ENCODE measurements at places on chromosomes 5 and 9. TPM values are rescaled to one million over a fixed set of nuclear protein-coding genes. Genes with fewer than 3 reads are reported as not detected.

The SLC9A3 gene
- 1.5 TPM for total RNA-seq

DNA sequence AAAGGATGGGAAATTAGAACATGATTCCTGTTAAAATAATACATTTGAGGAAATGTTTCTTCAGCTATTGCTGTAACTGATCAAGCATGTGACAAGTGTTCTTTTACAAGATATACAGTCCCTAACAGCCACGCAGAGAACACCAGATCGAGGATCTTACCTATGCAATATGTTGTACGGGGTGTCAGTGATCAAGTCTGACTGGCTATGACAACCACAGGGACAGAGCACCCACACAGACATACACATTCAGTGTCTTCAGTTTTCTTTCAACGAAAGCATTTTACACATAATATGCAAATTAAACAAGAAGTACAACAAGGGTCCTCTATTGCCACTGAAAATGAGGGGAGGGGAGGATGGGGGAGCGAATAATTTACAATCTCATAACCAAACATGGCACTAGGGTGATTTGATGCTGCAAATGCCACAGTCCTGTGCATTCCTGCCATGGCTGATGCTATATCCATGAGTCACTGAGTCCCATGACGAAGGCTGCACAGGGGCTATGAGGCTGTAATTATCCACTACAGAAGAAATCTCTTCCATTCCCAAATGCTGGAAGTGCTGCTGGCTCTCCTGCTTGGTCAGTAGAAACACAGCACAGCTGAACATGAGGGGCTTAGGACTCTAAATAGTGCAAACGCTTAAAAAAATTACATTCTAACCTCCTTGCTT lies 118.2 kb downstream of the KLHL3 start:
- no peaks in the 10 kb centered on the region for H3K4me1 ChIP-seq
- DNase-seq: no peak
- no peaks in the 10 kb centered on the region for H3K36me3 ChIP-seq

The CFAP77 gene
- not detected for total RNA-seq

The NUDT2 gene
- total RNA-seq: 23.2 TPM

The OR4F3 gene
- total RNA-seq: not detected

GRCh38 chr9:126720036-126720435 lies 84.8 kb upstream of the ZBTB43 start:
- H3K27me3 ChIP-seq: no peaks in the 10 kb centered on the region
- peaks cover 6% of the 10 kb centered on the region for H3K36me3 ChIP-seq
- H3K4me1 ChIP-seq: peaks cover 31% of the 10 kb centered on the region
- H3K4me3 ChIP-seq: peak overlapping the region; percentile 38

The GOLGA2 gene
- 55.6 TPM for total RNA-seq

DNA sequence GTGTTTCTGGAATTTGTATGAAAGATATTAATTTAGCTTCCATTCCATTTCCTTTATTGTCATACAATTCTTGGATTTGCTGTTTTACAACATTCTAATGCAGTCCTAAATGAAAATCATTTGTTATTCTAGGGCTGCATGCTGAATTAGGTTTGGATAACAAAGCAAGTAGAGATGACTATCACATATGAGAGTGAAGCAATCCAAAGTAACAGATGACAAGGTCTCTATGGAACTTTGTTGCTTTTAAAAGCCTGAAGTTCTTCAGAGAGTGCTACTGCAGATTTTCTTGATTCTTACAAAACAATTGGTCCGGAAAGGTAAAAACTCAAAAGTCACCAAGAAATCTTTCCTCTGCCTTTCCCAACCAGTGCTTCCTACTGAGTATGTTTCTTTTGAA lies 56.9 kb upstream of the VCAN start:
- H3K4me1 ChIP-seq: no peaks in the 10 kb centered on the region
- no peak overlapping the region for H3K4me3 ChIP-seq
- DNase-seq: no peak
- no peaks in the 10 kb centered on the region for H3K36me3 ChIP-seq

The NRG2 gene
- 0.13 TPM for total RNA-seq

The SLC25A2 gene
- 0.27 TPM for total RNA-seq

GRCh38 chr5:149036168-149036567 lies 26.7 kb downstream of the SH3TC2 start:
- DNase-seq: no peak
- no peaks in the 10 kb centered on the region for H3K27me3 ChIP-seq
- no peaks in the 10 kb centered on the region for H3K36me3 ChIP-seq
- no peak overlapping the region for H3K27ac ChIP-seq
- H3K4me1 ChIP-seq: no peaks in the 10 kb centered on the region

The FBXW2 gene
- 90.3 TPM for total RNA-seq

The EGFLAM gene
- not detected for total RNA-seq

GRCh38 chr5:77168879-77169244 lies 41.6 kb upstream of the PDE8B start:
- H3K27ac ChIP-seq: no peak overlapping the region
- H3K27me3 ChIP-seq: no peaks in the 10 kb centered on the region
- H3K4me1 ChIP-seq: no peaks in the 10 kb centered on the region

The HEMGN gene
- 1.3 TPM for total RNA-seq

The SPATA9 gene
- not detected for total RNA-seq

GRCh38 chr5:150473673-150474358 lies 24.3 kb upstream of the RPS14 start:
- no peaks in the 10 kb centered on the region for H3K36me3 ChIP-seq
- no peaks in the 10 kb centered on the region for H3K27me3 ChIP-seq
- DNase-seq: no peak
- H3K4me1 ChIP-seq: no peaks in the 10 kb centered on the region
- no peak overlapping the region for H3K27ac ChIP-seq
- no peak overlapping the region for H3K4me3 ChIP-seq

Data from naive thymus-derived CD4-positive, alpha-beta T cell (primary cell).